Spleen (tissue), 13 donors: ENCODE measurements at places on chromosomes 16 and 17. TPM values are rescaled to one million over a fixed set of nuclear protein-coding genes. Genes with fewer than 3 reads are reported as not detected.

GRCh38 chr16:84414789-84415326 is 46.5 kb downstream of the ATP2C2 start:
- DNase-seq, result peak; percentile 76

- no peak for DNase-seq
Measured at GRCh38 chr17:1611715-1612114, 16.9 kb downstream of the SLC43A2 start.

DNA sequence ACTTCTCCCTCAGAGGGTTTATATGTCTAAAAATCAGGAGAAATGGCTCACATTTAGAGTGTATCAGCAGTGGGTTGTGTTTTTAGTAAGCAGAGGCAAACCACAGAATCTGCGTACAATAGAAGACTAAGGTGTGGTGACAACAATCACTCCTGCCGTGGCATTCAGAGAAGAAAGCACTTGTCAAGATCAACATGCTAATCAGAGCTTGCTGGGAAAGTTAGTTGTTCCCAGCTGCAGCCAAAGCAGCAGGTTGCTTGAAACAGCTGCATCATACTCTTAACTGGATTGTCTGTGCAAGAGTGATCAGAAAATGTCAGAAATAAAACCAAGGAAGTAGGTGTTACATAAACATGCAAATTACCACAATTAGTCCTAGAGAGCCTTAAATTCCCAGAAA is 616.4 kb downstream of the CDH8 start:
- DNase-seq, result no peak

Gene GOT2
- polyA plus RNA-seq, result 42.6 TPM

GRCh38 chr17:28717578-28718332 is at the start of gene RAB34:
RAB34 (minus strand) TSS chr17:28717868; CDS start chr17:28717266, 602 bp downstream.
- peak; percentile 89 for DNase-seq

DNA sequence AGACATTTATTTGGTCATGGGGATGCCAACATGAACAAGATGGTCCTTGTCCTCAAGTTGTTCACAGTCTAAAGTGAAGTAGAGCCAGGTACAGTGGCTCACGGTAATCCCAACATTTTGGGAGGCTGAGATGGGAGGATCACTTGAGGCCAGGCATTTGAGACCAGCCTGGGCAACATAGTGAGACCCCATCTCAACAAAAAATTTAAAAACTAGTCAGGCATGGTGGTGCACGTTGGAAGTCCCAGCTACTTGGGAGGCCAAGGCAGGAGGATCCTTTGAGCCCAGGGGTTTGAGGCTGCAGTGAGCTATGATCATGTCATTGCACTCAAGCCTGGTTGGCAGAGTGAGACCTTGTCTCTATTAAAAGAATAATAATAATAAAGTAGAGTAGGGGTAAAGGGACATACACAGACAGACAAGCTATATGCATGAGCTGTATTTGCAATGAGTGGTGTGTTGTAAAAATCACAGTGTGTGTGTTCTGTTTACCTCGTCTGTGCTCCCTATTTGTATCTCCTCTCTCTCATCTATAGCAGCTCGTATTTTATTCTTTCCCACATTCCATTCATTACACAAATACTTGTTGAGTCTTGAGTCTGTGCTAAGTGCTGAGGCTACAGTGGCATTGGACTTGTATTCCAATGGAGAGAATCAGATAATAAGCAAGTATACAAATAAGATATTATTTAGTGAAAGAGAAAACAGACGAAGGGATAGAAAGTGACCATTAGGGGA is 73.9 kb upstream of the DHX40 start:
- DNase-seq, result no peak

Gene DHRS7C
- polyA plus RNA-seq, result not detected

DNA sequence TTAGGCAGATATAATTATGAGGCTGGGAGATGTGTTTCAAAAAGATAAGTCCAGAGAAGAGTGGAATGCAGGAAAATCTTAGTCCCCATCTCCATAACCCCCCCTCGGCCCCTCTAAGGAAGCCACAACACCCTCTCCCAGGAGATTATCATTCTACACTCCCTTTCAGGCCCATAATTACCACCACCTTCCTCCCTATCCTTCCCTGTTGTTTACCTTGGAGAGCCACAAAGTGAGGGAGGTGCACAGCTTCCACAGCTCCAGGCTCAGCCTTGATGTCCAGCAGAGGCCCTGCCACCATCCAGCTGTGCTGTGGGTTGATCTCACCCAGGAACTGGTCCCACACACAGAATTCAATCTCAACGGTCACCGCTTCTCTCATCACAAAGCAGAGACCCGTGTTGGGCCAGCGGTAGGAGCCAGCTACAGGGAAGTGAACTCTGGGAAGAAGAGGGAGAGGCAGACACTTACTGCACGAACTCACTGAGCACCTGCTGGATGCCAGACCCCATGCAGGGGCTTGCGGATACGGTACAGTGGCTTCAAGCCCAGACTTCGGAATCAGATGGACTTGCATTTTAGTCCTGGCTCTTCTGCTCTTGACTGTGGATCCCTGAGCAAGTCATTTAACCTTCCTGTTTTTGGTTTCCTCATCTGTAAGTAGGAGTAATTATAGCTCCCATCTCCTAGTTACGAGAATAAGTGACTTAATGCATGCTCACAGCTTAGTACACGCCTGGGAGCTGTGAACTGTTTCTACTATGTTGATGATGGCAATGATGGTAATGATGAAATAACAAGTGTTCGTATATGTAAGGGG is 44.1 kb downstream of the MIS12 start:
- no peak for DNase-seq

DNA sequence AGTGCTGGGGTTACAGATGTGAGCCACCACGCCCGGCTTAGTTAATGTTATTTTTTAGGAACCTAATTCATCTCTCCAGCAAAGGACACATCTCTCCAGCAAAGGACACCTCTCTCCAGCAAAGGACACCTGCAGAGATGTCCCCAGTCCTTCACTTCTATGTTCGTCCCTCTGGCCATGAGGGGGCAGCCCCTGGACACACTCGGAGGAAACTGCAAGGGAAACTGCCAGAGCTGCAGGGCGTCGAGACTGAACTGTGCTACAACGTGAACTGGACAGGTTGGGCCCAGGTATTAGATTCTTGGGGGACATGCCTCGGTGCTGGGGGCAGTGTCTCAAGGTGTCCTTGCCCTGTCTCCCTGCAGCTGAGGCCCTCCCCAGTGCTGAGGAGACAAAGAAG is 4.7 kb downstream of the PFAS start:
- DNase-seq, result no peak

- peak; percentile 42 for DNase-seq
Measured at GRCh38 chr17:332023-332422, 20.6 kb downstream of the RPH3AL start.

GRCh38 chr17:28475151-28475900 is 1.9 kb downstream of the SLC13A2 start:
- DNase-seq, result no peak
